ENCODE measurements at places on chromosomes 1 and 21.

DNA sequence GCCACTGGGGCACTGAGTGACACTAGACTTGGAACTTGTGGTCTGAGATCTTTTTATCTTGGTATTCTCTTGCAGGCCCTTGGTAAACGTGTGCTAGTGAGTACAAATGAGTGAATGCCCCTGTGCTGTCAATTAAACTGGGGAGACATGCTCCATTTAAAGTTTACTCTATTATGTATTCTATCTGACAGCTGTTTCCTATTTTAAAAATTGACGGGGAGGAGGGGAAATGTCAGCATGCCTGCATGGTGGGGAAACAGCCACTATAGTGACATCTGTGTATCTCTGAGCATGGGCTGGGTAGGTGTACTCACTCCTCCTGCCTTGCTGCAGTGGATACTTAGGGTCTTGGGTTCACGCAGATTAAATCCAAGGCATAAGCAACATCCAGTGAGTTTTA lies 59.0 kb upstream of the IKBKE start:
- DNase-seq: no peak

DNA sequence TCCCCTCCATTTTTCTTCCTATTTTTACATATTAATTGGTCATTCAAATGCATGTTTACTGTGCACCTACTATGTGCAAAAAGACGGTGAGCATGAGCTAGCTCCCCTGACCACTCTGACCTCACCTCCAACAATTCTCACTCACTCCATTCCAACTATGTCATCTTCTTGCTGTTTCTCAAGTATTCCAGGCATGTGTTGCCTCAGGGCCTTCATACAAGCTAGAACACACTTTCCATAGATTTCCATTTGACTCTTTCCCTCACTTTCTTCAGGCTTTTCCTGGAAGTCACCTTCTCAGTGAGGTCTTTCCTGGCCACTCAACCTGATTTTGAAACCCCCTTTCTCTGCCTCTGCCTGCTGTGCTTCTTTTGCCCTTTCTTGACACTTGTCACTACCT lies 32.6 kb downstream of the CHIA start:
- no peak for DNase-seq

GRCh38 chr1:17895986-17896385 lies 140.9 kb downstream of the ACTL8 start:
- no peak for DNase-seq

DNA sequence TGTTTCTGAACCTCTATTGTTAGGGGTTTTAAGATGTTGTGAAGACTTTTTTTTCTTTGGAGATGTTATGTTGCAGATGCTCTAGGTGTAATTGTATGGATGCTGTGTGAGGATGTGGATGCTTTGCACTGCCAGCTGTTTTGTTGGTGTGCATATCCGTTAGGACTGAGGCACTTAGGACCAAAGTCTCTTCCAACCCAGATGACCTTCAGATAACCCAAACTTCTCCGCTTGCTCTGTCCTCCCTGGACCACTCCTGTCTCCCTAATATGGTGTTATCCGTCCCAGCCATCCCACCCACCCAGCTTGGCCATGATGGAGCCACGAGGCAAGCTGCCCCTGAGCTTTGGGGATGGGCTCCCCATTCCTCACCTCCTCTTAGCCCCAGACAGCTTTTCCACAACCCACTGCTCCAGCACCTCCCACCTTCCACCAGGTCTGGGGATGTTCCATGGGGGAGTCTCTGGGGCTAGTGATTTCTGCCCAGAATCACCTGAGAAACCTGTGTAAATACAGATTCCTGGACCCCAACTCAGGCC lies 5.1 kb upstream of the LEFTY2 start:
- no peak for DNase-seq

- no peak for DNase-seq
Measured at GRCh38 chr1:61084491-61085031, 2.2 kb downstream of the NFIA start.

DNA sequence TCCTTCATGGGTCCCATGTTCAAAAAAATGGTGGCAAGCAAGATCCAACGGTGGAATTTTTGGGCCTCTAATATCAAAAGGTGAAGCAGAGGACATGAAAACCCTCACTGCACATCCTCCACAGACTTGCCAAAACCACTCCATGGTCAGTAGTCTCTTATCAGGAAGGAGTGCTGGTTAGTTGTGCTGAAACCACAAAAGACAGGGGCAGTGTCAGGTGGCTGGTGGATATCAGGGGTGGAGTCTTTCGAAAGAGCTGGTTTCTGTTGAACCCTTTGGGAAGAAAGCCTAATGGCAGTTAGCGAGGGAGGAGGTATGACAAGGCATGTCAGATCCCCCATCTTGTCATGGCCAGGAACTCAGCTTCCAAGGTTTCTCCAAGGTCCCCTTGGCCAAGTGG lies 395.9 kb upstream of the CAMK1G start:
- DNase-seq: no peak

DNA sequence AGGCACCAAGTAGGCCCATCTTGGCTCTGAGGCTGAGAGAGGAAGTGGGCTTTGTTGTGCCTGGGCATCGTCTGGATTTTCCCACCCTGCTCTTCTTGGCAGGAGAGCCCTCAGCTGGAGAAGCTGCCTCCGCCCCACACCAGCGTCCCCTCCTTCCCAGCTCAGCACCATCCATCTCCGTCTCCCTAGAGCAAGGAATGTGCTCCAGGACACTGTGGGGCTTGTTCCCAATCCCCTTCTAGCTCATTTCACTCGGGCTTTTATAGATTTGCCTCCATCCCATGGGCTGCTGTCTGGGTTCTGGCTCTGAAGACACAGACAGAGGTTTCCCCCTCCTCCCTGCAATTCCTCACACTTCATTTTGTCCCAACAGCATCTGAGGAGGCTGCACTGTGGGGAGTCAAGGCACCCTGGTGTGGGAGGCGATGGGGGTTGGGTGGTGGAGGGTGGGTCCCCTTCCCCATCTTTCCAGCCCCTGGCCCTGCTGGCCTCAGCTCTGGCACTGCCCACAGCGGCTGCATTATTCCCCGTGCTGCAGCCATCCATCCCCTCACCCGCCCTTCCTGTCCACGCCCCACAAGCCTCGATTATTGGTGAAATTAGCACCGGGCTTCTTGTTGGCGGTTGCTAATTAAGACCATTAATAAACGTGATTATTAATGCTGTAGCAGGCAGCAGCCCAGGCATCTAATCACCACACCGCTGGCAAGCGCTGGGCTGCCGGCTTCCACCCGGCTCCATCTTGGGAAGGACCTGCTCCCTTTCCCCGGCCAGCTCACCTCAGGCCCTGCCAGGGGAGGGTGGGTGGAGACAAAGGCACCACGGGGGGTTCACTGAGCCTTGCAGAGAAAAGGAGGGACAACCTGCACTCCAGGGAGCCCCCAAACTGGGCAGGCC lies 21.7 kb downstream of the RHBG start:
- DNase-seq: no peak

DNA sequence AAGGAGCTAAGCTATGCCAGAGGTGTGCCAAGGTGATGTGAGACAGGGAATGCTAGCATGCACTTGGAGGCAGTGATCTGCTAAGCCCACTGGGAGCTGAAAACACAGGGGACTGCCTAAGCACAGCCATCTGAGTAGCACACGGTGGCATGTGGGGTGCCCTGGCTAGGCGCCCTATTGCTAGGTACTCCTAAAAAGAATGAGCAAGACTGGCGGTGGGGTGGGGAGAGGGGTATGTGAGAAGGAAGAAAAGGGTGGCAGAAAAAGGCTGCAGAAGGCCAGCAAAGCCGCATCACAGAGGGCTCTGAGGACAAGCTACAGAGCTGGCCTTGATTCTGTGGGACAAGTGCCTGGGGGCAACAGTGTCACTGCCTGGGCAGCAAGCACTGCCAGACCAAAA lies 23.9 kb downstream of the PARP1 start:
- DNase-seq: no peak

GRCh38 chr1:155001425-155001674 lies 1.3 kb upstream of the ZBTB7B start:
- DNase-seq: no peak

- DNase-seq: no peak
Measured at GRCh38 chr21:35824136-35824535, 236.2 kb downstream of the SETD4 start.

DNA sequence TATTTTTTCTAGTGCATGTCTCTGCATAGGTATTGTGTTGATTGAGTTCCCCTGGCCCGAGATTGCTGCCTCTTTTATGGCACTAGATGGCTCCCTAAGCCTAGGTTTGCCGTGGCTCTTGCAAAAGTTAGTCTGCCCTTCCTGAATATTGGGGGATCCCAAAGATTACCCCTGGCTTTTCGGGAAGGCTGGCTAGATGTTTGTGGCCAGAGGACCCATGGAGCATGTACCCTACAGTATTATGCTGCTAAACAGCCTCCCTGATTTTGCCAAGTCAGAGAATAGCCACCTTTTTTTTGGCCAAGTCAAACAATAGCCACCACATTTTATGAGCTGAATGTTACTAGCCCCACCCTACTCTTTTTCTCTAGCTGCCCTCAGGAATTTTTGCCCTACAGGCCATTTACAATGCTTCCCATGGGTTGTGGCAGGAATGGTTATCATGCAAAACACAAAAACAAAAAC lies 343.2 kb downstream of the OLFM3 start:
- no peak for DNase-seq

GRCh38 chr1:242128951-242129502 lies 130.1 kb upstream of the MAP1LC3C start:
- peak; percentile 35 for DNase-seq

DNA sequence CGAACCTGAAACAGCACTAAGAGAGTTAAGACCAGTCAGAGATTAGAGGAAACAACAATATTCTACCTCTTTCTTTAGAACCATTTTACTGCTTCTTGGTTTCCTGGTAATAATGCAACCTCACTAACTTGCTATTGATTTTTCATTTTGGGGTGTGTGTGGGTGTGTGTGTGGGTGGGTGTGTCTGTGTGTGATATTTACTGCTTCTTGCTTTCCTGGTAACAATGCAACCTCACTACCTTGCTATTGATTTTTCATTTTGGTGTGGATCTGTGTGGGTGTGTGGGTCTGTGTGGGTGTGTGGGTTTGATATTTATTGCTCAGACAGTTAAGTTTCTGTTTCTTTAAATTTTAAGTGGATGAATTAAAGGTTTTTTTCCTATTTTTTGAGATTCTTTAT lies 208.8 kb downstream of the LRRC7 start:
- no peak for DNase-seq

- DNase-seq: no peak
Measured at GRCh38 chr1:5649166-5649551, 343.1 kb downstream of the NPHP4 start.

DNA sequence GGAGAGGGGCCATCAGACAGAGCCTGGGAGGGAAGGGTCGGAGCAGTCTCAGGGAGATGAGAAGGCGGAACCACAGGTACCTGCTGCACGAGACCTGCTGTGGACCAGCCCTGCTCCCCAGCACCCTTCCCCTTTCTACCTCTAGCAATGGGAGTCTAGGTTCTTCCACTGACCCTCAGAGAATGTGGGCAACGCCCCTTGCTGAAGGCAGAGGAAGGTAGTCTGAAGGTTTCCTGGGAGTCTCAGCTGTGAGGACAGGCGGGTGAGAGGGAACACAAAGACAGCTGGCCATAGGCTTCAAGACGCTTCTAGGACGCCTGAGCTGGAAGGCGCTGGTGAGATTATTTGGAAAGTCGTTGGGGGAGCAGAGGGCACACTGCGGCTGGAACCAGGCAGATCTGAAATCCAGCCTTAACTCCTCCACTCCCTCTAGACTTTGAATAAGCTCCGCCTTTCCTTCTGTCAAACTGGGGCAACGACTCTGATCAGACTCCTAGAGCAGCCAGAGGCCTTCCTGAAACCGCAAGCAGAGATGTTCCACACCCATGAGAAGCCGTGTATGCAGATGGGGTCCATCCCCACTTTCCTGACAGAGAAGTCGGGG lies 18.1 kb downstream of the SLC45A3 start:
- DNase-seq: no peak

GRCh38 chr1:156803086-156803851 lies 13.4 kb downstream of the SH2D2A start:
- DNase-seq: no peak

DNA sequence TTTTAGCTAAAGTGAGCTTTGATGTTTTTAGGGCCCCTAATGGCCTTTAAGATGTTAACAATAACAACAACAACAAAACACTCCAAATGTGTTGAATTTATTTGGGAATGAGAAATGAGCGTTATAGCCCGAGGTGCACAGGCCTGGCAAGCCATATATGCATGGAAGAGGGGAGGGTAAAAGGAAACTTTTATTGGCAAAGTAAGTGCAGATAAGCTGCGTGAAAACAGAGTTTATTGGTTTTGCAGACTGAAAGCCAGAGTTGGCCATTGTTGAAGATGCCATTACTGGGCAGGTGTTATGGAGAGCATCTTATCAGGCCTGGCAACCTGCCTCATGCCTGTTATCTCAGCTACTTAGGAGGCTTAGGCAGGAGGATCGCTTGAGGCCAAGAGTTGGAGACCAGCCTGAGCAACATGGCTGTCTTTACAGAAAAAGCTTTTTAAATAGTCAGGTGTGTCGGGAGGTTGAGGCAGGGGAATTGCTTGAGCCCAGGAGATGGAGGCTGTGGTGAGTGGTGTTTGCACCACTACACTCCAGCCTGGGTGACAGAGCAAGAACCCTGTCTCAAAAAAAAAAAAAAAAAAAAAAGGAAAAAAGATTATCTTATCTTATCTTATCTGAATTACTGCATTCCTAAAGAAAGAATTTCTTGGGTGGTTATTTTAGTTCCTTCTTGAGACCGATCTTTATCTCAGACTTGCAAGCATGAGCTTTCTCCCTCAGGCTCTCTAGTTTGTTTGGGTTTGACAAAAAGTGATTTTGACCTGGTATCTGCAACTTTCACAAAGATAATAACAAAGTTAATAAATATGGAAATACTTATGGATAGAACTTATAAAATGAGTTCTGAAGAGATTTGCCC lies 1.7 kb downstream of the PATJ start:
- DNase-seq: no peak

DNA sequence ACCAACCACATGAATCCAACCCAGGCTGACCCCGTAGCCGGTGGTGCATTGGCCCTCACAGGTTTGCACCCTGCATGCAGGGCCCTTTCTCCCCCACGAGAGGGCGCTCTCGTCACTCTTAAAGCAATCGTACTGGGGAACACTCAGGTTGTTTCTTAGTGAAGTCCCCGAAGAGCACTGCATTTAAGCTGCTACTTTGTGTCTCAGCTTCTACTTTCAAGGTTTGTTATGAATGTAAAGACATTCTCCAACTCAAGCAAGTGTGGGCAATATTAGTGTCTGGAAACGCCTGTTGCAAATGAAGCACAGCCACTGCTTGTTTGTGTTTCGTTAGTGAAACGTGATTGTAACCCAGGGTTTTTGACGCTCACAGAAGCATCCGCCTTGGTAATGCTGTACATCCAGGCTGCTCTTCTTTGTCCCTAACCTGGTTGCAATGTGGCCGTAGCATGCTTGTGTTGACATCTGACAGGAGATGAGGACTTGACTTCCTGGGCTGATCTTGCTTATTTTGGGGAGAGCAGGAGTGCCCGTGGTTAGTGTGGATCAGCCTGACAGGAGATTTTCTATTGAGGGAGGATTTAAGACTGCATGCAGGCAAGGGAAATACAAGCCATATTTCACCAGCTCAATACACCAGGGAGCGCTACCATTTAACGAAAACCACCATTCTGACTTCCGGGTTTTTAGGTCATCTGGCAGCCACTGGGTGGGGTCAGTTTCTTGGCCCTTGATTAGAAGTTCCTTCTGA lies 79.8 kb downstream of the ST6GALNAC3 start:
- DNase-seq: peak; percentile 69

- DNase-seq: no peak
Measured at GRCh38 chr1:190320952-190321351, 156.7 kb downstream of the BRINP3 start.
